ENCODE measurements at places on chromosomes 3 and 15.

- DNase-seq = no peak
These were observed 80.2 kb downstream of the TNIK start for GRCh38 chr3:171379961-171380483.

GRCh38 chr3:119468041-119468440 is 722 bp upstream of the POGLUT1 start:
- no peak for DNase-seq

- DNase-seq = no peak
These were observed 39.7 kb upstream of the MYZAP start for GRCh38 chr15:57551715-57552677.

DNA sequence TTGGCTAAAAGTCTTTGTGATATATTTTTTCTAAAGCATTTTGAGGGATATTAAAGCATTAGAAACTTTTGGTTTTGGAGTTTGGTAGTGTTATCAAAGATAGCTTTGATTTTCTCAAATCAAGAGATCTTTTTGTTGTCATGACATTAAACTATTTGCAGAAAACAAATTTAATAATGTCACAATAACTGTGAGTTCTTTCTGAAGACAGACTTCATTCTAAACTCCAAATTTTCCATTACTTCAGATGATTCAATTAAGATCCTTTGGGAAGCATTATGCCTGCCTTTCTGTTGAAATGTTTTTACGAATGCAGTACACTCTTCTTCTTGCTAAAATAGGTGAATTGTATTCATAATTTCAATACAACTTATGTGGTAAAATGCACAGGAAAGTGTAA is 145.4 kb downstream of the ALCAM start:
- DNase-seq = no peak

GRCh38 chr15:59688423-59688781 is 718 bp downstream of the BNIP2 start:
- DNase-seq = no peak

DNA sequence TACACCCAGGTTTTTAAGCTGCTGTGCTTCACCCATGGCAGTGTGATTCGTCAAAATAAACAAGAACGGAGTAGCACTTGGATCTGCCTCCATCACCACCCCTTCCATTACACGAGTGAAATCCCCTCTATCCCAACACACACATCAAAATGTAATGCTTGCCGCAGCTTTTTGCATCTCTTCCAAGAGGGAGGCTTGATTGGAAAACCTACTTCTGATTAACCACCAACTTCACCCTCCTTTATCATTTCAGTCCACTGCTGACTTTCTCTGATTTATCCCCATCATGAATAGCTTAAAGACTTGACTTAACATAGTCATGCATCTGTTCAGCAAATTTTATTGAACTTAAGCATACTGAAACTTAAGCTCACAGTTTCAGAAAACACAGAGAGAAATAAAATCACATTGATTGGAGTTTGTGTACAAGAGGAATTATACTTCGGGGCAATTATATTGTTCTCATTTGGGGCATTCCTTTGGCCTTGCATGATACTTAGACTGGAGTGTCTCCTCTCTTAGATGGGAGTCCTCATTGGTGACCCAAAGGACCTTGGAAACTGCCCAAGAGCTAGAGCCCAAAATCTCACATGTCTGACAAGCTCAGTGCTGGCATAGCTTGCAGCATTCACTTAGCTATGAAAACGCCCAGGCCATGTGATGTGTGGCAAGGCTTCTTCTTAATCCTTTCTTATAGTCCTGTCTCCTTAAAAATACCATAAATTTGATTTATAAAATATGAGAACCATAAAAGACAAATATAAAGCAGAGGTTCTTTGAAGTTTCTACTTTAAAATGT is 124.3 kb upstream of the UMPS start:
- no peak for DNase-seq

- DNase-seq = no peak
These were observed 52.0 kb downstream of the SMAD3 start for GRCh38 chr15:67117370-67117769.

DNA sequence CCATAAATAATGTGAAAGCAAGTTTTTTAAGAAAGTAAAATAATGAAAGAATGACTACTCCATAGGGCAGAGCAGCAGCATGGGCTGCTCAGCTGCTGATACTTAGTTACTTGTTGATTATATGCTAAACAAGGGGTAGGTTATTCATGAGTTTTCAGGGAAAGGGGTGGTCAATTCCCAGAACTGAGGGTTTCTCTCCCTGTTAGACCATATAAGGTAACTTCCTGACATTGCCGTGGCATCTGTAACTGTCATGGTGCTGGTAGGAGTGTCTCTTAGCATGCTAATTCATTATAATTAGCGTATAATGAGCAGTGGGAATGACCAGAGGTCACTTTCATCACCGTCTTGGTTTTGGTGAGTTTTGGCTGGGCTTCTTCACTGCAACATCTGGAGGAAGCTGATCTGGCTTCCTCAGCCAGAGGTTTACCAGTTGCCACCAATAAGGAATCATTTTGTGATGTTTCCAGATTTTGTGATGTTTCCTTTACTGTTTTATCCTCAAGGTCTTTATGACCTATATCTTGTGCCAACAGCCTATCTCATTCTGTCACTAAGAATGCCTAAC is 121.8 kb upstream of the CHL1 start:
- no peak for DNase-seq

DNA sequence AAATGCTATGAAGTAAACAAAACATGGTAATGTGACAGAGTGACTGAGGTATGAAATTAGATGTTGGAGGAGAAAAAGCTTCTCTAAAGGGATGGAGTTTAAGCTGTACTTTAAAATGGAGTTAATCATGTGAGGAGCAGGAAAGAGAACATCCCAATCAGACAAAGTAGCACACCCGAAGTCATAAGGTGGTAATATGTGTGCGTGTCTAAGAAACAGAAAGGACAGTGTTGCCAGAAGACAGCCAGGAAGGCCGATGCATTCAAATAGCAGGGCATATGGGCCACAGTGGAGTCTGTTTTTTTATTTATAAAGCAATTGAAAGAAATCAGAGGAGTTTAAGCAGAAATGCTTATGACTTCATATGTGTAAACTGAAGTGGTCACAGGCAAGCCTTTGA is 376.3 kb downstream of the NLGN1 start:
- no peak for DNase-seq

DNA sequence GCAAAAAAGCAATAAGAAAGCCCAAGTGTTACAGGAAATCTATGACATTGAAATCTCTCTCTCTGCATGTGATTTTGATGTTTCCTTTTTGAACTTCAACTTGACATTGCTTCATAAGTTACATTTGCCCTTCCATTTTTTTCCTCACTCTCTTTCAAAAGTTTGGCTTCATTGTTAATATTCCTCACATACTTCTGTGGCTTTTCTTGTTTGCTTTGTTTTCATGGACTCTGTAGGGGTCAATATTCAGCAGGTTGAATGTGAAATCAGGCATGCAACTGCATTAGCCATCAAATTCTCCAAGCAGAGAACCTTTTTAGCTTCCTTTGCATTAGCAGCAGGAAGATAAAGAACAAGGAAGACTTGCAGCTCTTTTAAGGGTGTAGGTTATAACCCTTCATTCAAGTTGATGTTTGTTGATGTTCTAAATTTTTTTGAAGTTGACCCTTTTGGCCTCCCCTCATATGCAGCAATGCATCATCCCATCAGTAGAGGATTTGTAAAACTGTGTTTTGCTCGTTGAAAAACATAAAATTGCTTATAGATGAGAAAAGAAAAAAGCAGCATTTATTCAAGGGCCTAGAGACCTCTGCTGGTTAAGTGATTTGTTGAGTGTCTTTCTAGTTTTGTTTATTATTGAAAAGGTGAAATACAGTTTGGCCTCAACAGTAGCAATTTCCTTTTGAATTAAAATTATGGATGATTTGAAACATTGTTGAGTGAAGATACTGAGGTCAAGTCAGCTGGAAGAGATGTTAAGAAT is 211.4 kb downstream of the IL5RA start:
- no peak for DNase-seq

DNA sequence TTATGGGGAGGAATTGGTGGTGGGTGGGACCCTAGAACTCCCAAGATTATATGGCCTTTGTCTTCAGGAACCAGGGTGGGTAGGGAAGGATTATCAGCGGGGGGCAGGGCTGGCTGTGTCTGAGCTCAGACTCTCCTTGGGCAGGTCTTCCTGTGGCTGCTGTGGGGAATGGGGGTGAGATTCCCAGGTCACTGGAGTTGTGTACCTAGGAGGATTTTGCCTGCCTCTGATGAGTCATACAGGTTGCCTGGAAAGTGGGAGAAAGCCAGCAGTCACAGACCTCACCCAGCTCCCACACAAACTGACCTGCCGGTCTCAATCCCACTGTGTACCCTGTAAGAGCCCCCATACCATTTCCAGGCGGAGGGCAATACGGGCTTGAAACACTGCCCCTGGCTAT is 209.9 kb upstream of the CNTN3 start:
- DNase-seq = no peak

DNA sequence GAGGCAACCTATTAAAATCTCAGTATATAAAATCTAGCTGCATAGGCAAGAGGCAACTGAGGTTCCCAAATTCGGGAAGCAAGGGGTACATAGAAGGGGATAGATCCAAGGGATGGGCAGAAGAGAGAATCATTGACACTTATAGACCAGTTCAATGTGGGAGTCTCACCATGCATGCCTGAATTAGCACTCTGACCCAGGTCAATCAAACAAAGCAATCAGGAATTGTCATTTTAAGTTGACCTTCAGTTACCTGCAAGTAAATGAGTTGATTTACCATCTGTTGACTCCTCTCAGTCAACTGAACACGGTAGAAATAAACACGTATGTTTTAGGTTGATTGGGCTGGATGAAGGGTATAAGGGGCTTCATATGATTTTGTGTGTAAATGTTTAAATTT is 33.4 kb upstream of the PIAS1 start:
- DNase-seq = no peak

GRCh38 chr3:138078096-138078495 is 37.3 kb downstream of the DZIP1L start:
- DNase-seq = no peak

DNA sequence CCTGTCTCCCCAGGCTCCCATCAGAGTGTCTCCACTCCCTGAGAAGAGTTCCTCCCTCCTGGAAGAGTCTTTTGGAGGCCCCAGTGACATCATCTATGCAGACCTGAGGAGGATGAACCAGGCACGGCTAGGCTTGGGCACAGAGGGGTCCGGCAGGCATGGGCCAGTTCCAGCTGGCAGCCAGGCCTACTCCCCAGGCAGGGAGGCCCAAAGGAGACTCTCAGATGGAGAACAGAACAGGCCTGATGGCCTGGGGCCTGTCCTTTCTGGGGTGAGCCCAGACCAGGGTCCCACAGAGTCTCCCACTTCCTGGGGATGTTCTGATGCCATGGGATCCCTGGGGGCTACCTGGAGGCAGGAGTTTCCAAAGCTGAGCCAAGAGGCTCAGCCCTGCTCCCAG is 8.5 kb downstream of the SH2D7 start:
- DNase-seq = no peak

DNA sequence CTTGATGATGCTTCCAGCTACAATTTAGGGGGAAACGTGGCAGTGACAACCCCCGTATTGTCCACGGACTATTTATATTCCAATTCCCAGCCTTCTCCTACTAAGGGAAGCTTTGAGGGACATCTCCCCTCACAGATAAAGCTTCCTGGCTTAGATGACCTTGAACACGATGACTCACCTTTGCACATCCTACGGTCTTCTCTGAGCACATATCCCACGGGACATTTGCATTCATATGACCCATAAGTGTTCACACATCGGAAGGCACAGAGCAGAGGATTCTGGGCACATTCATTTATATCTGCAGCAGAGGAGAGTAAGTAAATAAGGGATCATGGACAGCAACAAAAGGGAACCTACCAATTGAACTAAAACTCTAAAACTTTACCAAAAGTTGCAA is 101.5 kb downstream of the DUT start:
- DNase-seq = no peak

DNA sequence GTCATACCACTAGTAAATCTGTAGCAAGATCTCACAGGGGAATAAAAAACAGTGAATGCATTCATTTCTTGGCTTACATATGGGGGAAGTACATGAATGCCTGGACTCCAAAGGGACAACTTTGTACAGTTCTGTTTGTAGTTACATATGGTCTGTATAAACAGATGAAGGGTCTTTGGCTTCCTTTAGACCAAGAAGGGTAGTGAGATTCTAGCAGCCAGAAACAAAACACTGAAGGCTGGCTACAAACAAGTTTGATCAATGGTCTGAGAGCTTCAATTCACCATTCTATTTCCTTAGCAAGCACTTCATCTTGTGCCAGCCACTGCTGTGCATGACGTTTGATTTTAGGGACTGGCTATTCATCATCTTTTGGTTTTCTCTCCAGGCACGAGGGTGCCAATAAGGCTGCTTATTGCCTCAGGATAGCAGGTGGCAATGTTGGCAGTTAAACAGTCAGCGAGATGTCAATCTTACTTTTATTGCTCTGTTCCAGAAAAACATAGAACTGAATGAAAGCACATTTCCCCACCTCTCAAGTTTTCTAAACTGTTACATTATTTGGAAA is 313.7 kb upstream of the COL8A1 start:
- no peak for DNase-seq

GRCh38 chr3:65669163-65669875 is 369.4 kb downstream of the MAGI1 start:
- DNase-seq = no peak

- DNase-seq = no peak
These were observed 230.9 kb downstream of the NSUN3 start for GRCh38 chr3:94293793-94294195.

GRCh38 chr15:34584330-34584668 is 848 bp upstream of the GOLGA8B start:
- DNase-seq = no peak

DNA sequence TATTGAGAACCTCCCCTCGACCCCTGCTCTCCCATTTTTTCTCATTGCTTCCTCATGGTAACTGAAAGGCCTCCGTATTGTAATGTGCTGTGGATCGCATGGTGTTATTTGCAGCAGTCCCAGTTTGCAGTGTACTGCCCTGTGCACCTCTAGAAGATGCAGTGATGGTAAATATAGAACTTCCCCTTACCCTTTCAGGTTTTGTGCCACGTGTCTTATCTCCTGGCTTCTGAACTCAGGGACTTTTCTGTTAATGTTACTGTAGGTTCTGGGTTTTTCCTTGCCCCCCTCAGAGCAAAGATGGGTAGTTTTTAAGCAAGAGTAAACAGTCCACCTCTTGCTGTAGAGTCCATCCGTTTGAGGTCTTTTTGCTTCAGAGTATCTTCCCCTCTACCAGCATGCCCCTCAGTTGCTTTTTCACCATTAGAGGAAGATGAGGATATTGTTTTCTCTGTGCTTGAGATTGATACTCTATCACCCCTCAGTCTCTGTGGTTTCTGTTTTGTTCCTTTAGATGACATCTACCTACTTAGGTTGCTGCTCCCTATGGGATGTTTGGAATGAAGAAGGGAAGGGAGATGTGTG is 22.4 kb downstream of the CHD2 start:
- no peak for DNase-seq

DNA sequence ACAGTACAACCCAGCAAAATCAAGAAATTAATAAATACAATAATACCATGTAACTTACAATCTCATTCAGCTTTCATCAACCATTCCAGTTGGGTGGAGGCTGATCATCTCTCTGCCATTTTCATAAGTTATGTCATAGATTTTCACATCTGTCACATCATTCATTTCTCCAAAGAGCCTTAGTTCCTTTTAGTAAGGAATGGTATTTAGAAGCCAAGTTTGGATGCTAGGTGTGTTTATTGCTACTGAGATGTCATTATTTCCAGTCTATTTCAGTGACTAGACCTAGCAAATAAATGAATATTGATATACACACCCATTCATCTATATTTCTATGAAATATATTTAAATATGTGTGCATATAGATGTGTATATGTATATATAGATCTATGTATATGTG is 2.7 kb upstream of the UBL7 start:
- DNase-seq = no peak

- no peak for DNase-seq
These were observed 34.0 kb downstream of the PXK start for GRCh38 chr3:58366699-58367098.

Data from NCI-H748 treated with DMSO at 0.1 percent for 48 hours (cell line).